ENCODE measurements at places on chromosomes 7 and 10. TPM values are rescaled to one million over a fixed set of nuclear protein-coding genes. Genes with fewer than 3 reads are reported as not detected.
A peak's percentile ranks its signal among the peaks of the same experiment; 100 is the strongest.

- no peak overlapping the region for H3K4me3 ChIP-seq
- DNase-seq = peak; percentile 44
- peaks cover 34% of the 10 kb centered on the region for H3K4me1 ChIP-seq
- H3K36me3 ChIP-seq = no peaks in the 10 kb centered on the region
- H3K27ac ChIP-seq = peak overlapping the region; percentile 68
- no peaks in the 10 kb centered on the region for H3K27me3 ChIP-seq
Measured at GRCh38 chr10:119348516-119349240, 141.3 kb downstream of the GRK5 start.

- DNase-seq = no peak
- H3K27me3 ChIP-seq = no peaks in the 10 kb centered on the region
- H3K36me3 ChIP-seq = no peaks in the 10 kb centered on the region
Measured at GRCh38 chr10:31374146-31374696, 55.2 kb downstream of the ZEB1 start.

PIK3AP1 gene
- 65.2 TPM for total RNA-seq

ZNF679 gene
- not detected for total RNA-seq

GRCh38 chr10:74983383-74983782, 128.1 kb upstream of the SAMD8 start:
- no peak for DNase-seq
- H3K27ac ChIP-seq = no peak overlapping the region
- peaks cover 27% of the 10 kb centered on the region for H3K36me3 ChIP-seq
- H3K27me3 ChIP-seq = no peaks in the 10 kb centered on the region
- no peak overlapping the region for H3K4me3 ChIP-seq

- DNase-seq = no peak
- H3K4me3 ChIP-seq = no peak overlapping the region
- H3K36me3 ChIP-seq = peaks cover 56% of the 10 kb centered on the region
- peaks cover 23% of the 10 kb centered on the region for H3K4me1 ChIP-seq
- H3K27ac ChIP-seq = no peak overlapping the region
Measured at GRCh38 chr10:12237265-12238220, 41.6 kb downstream of the CDC123 start.

Measured in upper lobe of right lung (tissue), 1 donor.